ENCODE measurements at places on chromosomes 3 and 15. TPM values are rescaled to one million over a fixed set of nuclear protein-coding genes. Genes with fewer than 3 reads are reported as not detected.
A peak's percentile ranks its signal among the peaks of the same experiment; 100 is the strongest.

CEMIP gene
- 12.1 TPM for total RNA-seq

GNAT1 gene
- total RNA-seq: not detected

DNA sequence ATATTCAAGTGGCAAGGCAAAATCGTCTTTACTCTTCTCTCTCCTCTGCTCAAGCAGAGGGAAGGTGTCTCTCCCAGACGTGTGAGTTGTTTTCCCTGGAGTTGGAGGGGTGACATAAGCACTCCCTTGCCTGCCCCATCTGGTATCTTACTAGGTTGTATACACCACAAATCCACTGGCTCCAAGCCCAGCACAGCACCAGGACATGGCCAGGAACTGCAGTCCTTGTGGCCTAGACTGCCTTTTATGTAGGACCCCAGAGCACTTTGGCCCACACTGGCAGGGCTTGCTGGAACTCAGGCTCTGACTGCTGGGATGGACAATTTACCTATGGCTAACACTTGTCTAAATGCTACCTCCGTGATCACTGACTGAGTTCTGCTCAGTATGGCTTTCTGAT, 34.0 kb downstream of the DZIP3 start:
- no peaks in the 10 kb centered on the region for H3K36me3 ChIP-seq
- no peak overlapping the region for H3K4me3 ChIP-seq
- H3K27ac ChIP-seq: no peak overlapping the region
- H3K4me1 ChIP-seq: no peaks in the 10 kb centered on the region
- DNase-seq: peak; percentile 32

GOLGA8R gene
- 16.0 TPM for total RNA-seq

- peak overlapping the region; percentile 68 for H3K4me3 ChIP-seq
- no peaks in the 10 kb centered on the region for H3K27me3 ChIP-seq
- no peak for DNase-seq
- no peaks in the 10 kb centered on the region for H3K36me3 ChIP-seq
- H3K4me1 ChIP-seq: no peaks in the 10 kb centered on the region
- no peak overlapping the region for H3K27ac ChIP-seq
These were observed 465 bp downstream of the RUVBL1 start for GRCh38 chr3:128123156-128123537.

DNA sequence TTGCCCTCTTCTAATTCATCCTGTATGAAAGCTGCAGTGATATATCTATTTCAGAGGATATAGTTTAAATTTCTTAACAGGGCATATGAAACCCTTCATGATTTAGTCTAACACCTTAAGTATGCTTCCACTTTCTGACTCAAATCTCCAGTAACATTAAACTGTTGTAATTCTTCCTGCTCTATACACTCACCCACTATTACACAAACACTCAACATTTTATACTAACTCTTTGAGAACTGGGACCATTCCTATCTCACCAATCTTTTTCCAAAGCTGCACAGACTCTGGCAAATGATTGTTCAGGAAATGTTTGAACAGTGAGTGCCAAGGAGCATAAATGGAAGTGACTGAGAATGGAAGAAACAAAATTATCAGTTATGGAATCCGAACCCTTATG, 560.4 kb upstream of the DPPA4 start:
- H3K27me3 ChIP-seq: no peaks in the 10 kb centered on the region
- H3K36me3 ChIP-seq: no peaks in the 10 kb centered on the region
- H3K4me1 ChIP-seq: no peaks in the 10 kb centered on the region
- no peak for DNase-seq
- no peak overlapping the region for H3K27ac ChIP-seq

DNA sequence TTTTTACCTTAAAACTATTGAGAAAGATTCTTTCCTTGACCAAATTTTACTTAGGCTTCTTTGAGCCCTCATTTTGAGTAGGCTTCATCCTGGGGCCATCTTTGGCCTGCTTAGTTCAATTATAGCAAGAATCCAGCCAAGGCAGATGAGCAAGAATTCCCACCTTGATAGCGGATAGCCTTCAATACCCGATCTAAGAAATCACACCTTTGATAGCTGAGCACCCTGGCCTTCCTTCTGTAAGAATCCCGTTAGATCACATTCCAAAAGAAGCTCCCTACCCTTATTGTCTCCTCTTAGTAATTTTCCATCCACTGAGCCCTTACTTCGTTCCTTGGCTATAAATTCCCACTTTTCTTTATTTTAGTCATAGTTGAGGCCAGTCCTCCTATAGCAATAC, 275.4 kb upstream of the ROBO1 start:
- H3K4me3 ChIP-seq: no peak overlapping the region
- no peak overlapping the region for H3K27ac ChIP-seq
- no peaks in the 10 kb centered on the region for H3K4me1 ChIP-seq
- no peaks in the 10 kb centered on the region for H3K27me3 ChIP-seq

DNA sequence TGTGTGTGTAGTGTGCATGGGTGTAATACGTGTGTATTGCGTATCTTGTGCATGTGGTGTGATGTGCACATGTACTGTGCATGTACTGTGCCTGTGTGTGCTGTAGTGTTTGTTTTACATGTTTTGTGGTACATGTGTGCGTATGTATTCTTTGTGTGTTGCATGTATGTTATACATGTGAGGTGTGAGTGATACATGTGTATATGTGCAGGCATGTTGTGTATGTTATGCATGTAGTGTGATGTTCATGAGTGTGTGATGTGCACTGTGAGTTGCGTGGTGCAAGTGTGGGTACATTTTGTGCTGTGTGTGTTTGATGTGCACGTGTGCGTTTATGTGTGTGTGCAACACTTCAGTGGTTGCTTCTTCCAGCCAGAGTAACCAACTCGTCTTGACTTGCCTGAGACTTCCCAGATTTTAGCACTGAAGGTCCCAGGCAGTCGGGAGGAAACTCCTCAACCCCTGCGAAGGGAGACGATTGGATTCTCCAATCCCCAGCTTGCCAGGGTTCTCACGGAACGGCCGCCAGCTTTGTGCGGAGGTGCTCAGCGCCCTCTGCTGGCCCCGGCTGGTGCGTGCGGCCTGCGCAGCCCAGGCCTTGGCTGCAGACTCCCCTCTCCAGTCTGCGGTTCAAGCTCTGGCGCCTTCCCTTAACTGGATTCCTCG, 3.6 kb downstream of the GALNT15 start:
- no peaks in the 10 kb centered on the region for H3K36me3 ChIP-seq
- H3K4me1 ChIP-seq: no peaks in the 10 kb centered on the region
- peak; percentile 90 for DNase-seq
- H3K27me3 ChIP-seq: no peaks in the 10 kb centered on the region

WDR82 gene
- total RNA-seq: 72.4 TPM

DNA sequence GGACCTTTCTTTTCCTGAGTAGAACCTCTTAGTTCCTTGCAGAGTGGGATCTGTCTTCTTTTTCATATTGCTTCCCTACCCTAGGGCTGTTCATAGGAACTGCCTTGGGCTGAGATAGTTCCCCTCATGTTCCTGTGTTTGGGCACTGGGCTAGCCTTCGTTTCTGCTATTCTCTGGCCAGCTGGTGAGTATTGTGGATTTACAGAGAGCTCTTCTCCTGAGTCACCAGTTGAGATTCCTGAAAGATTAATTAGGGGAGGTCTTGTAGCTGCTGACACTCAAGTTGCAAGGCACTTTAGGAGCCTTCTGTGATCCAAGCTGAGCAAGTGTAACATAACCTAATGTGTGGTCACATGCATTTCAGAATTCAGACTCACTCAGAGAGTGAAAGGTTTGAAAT, 30.7 kb downstream of the CHD2 start:
- peaks cover 5% of the 10 kb centered on the region for H3K36me3 ChIP-seq
- DNase-seq: no peak
- peak overlapping the region; percentile 44 for H3K27ac ChIP-seq

- peaks cover 5% of the 10 kb centered on the region for H3K4me1 ChIP-seq
- DNase-seq: no peak
- H3K27me3 ChIP-seq: no peaks in the 10 kb centered on the region
These were observed 18.2 kb downstream of the TSC22D2 start for GRCh38 chr3:150426292-150426691.

DNA sequence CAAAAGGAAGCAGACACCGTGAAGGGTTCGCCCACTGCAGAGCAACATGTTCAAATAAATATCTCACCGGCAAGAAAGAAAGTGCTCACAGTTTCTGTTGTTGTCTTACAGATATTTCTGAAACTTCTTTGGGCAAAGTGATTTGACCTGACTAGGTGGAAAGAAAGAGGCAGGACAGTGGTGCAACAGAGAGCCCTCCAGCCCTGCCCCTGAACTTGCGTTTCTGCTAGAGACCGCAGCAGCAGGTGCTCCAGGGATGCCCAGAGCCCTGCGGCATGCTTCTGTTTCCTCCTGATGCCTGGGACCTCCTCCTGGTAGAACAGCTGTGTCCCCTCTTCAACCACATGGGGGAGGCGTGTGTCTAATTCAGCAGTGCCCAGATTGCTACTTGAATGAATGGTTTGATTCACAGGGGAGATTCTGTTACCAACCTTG, 123.4 kb downstream of the ATP10A start:
- no peaks in the 10 kb centered on the region for H3K27me3 ChIP-seq
- no peak for DNase-seq

DNA sequence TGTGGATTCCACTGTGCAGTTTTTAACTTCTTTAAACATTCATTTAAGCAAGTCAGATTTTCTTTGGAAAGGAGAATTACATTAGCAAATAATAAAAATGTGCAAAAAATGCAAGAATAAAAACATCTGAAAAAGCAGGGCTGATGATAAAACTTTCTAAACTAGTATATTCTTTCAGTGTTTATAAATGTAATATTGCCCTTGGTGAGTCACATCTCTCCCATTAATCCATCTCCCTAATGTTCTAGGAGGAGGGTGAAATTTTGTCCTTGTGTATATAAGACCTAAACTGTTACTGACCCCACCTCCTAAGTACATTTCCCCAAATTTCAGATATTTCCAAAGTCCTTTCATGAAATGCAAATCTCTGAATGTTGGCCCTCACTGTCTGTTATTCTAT, 28.5 kb upstream of the DCUN1D1 start:
- H3K27me3 ChIP-seq: no peaks in the 10 kb centered on the region
- no peak for DNase-seq
- H3K4me1 ChIP-seq: no peaks in the 10 kb centered on the region

DNA sequence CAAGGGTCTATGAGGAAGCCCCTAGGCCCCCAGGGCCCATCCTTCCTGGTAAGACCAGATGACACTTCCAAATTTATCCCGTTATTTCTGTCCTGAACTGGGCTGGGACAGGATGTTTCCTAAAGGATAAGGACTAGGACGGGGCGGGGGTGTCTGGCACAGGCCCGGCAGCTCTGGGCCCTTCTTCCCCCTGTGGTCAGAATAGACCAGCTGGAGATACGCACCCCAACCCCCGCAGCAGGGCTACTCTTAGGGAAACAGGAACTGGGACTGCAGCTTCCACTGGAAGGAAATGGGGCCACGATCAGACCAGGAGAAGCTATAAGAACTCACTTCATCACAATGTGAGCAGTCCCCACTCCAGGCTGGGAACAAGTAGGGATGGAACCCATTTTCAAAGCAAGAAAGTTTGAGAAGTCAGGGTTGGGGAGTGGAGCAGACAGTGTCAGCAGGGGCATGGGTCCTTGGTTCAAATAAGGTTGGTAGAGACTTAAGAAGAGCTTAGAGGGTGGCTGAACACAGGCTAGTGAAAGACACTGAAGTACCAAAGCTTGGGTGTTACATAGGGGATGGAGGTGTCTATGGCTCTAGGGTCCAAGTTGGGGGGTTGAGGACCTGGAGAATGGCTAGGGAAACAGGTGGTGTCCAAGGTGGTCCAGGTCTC, 1.1 kb downstream of the NCKIPSD start:
- no peaks in the 10 kb centered on the region for H3K4me1 ChIP-seq
- H3K27me3 ChIP-seq: no peaks in the 10 kb centered on the region
- H3K36me3 ChIP-seq: no peaks in the 10 kb centered on the region
- peak overlapping the region; percentile 4 for H3K4me3 ChIP-seq

MGLL gene
- total RNA-seq: 72.6 TPM

- DNase-seq: no peak
- H3K4me1 ChIP-seq: no peaks in the 10 kb centered on the region
- H3K4me3 ChIP-seq: no peak overlapping the region
These were observed 8.3 kb downstream of the KPNA1 start for GRCh38 chr3:122506450-122506849.

DNA sequence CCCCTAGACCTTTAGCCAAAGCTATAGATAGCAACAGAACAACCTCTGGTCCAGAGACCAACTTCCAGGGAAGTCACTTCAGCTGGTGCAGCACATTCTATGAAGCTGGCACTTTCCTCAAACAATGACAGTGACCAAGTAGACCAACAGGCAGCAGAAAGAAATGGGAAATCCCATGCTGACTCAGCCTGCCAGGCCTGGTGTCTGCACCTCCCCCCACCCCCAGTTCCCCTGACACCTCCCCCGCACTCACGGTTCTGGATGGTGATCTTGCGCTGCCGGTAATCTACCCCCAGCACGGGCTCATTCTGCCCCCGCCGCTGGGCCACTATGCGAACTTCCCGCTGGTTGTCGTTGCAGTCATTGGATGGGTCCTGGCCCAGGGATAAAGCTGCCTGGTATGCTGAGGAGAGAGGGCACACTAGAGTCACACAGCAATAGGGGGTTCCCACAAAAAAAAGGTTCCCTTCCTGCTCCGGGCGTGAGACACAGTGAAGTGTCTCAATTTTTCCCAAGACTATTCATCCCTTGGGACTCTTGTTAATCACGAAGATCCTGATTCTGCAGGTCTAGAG, 17.0 kb downstream of the ILDR1 start:
- H3K4me1 ChIP-seq: no peaks in the 10 kb centered on the region
- no peaks in the 10 kb centered on the region for H3K36me3 ChIP-seq
- H3K27ac ChIP-seq: no peak overlapping the region
- no peak for DNase-seq

DNA sequence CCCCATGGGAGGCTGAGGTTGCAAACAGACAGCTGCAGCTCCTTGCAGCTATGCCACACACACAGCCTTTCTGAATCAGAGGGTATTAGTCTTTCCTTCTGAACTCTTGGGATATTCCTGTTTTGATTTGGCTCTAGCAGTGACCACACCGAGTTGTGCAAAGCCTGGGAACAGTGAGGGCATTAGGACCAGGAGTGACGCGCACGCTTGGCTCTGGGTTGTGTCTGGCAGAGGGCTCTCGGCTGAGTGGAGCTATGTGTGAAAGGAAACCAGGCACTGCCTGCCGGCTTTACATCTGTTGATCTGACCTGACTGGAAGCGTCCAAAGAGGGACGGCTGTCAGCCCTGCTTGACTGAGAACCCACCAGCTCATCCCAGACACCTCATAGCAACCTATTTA, at the start of gene GALNT15:
Gene GALNT15, plus strand, starts transcription at position 292 of the 400 bp plus-strand sequence. CDS start 472 bp downstream, outside the sequence.
- H3K36me3 ChIP-seq: no peaks in the 10 kb centered on the region
- peak within 1 kb of the TSS; percentile 26 for H3K27ac ChIP-seq

C2CD4B gene
- 3.3 TPM for total RNA-seq

LRRN1 gene
- total RNA-seq: 4.8 TPM
